ENCODE measurements at places on chromosomes 2 and 18.

GRCh38 chr18:57438743-57439608 lies 3.8 kb downstream of the ONECUT2 start:
- no peak for DNase-seq

DNA sequence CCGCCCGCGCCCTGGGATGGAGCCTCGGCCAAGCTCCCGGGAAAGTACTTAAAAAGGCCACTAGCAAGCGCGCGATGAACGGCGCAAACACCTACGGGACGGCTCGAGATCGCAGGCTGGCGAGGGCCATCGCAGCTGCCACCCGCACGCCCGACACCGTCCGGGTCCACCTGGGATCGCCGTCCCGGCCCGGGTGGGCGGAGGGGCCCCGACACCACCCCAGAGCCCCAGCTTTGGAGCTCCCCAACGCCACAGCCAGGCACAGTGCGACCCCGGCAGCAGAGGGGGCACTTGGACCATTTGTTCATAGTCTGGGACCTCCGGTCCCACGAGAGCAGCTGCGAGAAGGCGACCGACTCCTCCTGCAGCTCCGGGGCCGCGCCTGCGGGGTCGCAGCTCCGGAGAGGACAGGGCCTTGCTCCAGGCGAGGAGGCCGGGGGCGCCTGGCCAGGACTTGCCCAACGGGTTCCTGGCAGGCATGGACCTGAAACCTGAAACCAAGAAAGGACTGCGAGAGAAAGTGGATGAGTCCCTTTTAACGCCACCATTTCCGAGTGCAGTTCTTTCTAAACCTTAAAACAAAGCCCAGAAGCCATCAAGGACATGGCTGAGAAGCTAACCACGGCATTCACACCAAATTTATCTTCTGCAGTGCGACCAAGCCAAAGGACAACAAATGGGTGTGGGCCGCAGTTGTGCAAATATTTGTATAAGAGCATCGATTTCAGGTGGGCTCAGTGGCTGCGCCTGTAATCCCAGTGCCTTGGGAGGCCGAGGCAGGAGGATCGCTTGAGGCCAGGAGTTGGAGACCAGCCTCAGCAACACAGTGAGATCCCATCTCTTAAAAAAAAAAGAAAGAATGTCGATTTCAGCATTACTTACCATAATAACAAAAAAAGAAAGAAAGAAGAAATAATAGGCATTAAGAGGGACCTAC lies 54.0 kb upstream of the IMP4 start:
- DNase-seq: no peak

DNA sequence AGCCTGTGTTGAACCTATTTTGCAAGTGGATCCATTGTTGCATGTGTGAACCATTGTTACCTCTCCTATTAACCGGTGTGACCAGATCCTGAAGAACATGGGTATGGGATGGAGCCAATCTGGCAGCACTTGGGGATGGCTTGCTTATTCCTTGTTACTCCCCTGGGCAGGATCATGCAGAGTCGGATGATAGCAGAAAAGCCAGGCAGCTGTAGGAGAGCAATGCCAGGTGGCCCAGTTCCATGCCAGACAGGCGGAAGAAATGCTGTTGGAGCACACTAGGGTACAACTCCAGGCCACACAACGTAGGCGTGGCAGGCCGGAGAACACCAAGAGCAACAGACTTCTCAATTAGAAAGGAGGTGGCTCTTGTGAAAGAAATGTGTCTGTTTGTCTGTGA lies 16.3 kb upstream of the MYO1B start:
- DNase-seq: no peak

GRCh38 chr2:150426724-150427123 lies 60.7 kb downstream of the RND3 start:
- no peak for DNase-seq

DNA sequence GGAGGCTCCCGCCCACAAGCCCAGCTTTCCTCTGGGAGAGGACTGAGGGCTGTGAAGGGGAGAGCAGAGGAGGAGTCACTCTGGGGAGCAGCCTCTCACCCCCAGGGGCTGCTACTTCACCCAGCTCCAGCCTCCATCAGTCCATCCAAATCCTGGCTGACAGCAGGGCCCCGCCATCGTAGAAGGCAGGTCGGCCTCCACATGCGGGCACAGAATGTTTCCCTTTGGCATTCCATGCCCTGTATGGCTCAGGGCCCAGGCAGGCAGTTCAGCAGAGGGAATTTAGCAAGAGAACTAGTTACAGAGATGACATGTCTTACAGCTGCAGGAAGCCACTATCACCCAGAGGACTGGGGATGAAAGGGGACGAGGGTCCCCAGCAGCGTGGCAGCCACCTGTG lies 6.4 kb upstream of the ODC1 start:
- DNase-seq: peak; percentile 51

DNA sequence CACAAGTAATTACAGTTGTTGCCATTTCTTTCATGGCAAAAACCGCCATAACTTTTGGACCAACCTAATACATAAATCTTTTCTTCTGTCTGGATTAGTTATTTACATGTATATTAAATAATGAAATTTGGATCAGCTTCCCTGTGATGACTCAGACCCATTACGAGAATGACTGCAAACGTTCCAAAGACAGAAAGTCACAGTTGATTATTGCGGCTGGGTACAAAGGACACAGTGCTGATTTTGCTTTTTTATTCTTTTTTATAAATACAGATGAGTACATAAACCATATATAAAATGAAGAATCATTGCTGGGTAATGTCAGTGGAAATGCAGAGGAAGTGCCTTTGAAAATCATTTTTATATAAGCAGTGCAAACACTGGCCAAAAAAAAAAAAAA lies 126.2 kb downstream of the TWIST2 start:
- DNase-seq: peak; percentile 50

DNA sequence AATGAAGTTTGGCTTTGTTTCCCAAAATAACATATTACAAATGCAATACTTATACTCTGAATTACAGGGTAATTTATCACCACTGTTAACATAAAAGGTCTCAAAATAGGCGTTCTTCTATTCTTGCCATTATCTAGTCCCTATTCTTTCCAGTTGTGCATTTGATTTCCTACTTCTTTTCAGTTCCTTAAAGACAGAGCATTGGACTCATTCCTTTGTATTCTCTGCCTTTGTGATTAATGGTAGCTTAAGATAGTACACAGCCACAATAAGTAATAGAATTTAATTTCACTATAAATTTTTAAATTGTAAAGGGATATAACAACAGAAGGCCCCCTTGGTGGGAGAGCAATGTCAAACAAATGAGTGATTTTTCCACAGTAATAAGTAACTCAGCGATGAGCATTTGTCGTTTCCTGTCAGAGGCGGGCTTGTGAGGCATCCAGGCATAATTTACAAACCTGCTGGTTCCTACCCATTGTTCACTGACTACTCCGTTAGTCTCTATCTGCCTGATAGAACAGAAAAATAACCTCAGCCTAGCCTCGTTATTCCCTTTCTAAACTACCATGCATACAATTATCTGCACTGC lies 456.6 kb upstream of the REG3G start:
- no peak for DNase-seq

DNA sequence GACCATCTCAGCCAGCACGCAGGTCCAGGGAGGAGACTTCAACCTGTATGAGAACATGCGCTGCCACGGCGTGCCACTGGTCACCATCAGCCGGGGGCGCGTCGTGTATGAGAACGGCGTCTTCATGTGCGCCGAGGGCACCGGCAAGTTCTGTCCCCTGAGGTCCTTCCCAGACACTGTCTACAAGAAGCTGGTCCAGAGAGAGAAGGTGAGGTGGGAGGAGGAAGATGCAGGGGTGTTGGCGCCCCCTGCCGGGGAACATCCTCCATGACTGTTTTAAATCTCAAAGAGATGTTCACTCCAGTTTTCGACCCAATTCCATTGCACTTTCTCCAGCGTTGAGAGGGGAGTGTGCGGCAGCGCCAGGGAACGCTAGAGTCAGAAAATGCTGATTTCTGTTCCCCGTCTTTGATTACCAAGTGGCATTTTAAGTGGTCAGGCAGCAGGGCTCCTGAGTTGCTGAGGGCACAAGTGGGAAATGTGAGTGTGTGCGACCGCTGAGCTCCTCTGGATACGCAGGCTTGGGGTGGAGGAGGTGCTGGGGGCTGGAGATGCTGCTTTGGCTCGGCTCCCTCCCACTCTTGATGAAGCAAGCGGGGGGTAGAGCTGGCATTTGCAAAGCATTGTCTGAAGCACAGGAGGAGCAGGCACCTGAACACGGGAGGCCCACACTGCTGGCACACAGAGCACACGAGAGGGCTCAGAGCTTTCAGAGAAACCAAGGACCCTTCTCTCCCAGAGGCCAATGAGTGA lies 27.7 kb upstream of the MAPRE3 start:
- DNase-seq: peak; percentile 48

GRCh38 chr2:237581751-237582746 lies 8.5 kb downstream of the RAB17 start:
- peak; percentile 82 for DNase-seq

GRCh38 chr2:120762341-120763061 lies 26.8 kb downstream of the GLI2 start:
- no peak for DNase-seq
